OCI-LY7 (cell line): ENCODE measurements at places on chromosomes 5 and 9. TPM values are rescaled to one million over a fixed set of nuclear protein-coding genes. Genes with fewer than 3 reads are reported as not detected.

DNA sequence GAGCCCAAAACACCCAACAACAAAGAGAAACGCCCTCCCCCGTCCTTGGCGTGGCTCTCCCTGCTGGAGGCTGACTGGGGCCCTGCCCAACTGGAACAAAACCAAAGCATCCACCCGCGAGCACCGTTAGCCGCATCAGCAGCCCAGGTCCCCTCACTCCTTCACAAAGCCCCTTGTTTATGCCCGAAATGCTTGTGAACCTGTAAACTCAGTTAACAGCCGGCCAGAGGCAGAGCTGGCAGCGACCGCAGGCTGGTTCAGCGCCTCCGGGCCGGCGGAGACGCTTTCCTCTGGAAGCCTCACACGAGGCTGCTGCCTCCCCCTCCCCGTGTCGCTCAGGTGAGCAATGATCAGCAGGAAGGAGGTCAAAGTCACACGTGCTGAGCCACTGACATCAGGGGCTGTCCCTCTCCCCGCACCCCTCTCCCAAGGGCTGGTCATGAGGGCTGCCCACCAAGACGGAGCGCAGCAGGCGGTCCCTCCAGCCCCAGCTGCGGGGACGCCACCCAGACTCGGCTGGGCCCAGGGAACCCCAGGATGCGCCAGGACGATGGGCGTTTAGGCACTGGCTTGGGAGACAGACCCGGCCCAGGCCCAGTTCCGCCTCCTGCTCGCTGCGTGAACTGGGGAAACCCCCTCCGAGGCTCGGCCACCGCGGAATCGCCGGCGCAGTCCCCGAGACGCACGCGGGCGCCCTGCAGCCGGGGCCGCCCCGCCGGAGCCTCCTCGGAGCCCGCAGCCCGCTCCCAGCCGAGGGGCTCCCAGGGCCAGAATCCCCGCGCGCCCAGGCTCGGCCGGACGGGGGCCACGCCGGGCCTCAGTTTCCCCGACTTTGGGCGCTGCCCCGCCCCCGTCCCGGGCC is 563 bp downstream of the SNAPC4 start:
- peak; percentile 44 for DNase-seq

- DNase-seq: no peak
These were observed 448.9 kb upstream of the ZNF462 start for GRCh38 chr9:106414042-106414441.

DNA sequence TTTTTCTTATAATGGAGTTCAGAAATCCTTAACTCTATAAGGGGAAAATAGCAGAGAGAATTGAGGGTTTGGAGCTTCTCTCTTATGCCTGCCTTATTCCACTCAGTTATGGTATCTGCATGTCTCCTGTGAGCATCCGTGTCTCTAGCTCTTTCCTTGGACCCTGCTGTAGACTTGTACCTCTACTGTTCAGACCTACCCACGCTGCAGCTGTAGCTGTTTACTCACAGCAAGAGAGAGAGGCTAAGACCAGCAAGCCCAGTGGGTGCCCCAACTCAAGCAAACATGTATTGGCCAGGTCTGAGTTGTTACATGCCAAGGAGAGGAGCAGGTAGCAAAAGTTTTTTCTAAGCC is 7.1 kb upstream of the PCSK1 start:
- no peak for DNase-seq

DNA sequence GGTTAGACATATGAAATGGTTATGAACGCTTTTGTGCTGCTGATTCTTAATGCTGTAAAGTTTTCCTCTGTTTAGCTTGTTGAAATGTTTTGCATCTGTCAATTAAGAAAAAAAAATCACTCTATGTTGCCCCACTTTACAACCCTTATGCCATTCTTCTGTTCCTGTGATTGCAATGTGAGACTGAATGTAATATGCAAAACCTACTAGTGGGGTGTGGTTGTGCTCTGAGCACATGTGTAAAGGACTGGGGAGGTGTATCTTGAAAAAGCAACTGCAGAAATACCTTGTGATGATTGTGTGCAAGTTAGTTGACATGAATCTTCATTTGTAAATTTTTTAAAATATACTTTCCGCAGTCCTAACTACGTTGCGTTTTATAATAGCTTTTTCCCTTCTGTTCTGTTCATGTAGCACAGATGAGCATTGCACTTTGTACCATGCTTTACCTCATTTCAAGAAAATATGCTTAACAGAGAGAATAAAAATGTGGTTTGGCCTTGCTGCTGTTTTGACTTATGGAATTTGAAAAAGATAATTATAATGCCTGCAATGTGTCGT is 357.0 kb upstream of the PIK3R1 start:
- no peak for DNase-seq

DNA sequence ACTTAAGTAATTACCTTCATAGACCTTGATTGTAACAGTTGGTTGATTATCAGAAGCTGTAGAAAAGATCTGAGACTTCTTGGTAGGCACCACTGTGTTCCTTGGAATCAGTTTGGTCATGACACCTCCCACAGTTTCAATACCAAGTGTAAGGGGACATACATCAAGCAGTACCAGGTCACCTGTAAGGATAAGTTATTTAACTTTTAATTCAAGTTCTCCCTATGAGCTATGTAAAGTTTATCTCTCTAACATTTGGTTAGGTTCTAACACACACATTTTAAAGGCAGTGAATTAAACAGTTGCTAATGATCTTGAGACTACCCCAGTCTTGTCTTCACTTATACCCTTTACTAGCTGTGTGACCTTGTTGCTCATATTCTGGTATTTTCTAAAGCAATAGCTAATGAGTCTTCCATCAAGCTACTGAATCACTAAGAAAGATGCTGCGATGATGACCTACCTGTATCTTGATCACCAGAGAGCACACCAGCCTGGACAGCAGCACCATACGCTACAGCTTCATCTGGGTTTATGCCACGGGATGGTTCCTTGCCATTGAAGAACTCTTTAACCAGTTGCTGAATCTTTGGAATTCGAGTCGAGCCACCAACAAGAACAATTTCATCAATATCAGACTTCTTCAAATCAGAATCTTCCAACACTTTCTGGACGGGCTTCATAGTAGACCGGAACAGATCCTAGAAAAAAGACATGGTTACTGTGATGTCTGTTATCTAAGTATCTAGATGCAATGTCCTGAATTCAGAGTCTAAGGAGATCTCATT is 2.8 kb downstream of the HSPA5 start:
- no peak for DNase-seq

DNA sequence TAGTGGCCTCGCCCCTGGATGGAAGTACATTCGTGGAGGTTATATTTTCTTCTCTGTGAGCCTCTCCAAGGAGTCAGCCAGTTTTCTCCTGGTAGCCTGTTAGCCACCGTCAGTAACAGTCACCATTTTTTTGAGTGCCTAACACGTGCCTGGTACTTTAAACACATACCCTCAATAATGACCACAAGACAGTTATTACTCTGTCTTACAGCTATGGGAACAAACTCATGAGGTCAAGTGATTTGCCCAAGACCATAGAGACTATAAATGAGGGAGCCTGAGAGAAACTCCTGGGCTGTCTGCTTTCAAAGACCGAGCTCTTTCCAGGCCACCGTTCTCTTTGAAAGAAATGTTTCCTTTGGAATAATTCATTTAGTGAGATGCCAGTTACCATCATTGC is 90.4 kb downstream of the PALM2AKAP2 start:
- DNase-seq: no peak

DNA sequence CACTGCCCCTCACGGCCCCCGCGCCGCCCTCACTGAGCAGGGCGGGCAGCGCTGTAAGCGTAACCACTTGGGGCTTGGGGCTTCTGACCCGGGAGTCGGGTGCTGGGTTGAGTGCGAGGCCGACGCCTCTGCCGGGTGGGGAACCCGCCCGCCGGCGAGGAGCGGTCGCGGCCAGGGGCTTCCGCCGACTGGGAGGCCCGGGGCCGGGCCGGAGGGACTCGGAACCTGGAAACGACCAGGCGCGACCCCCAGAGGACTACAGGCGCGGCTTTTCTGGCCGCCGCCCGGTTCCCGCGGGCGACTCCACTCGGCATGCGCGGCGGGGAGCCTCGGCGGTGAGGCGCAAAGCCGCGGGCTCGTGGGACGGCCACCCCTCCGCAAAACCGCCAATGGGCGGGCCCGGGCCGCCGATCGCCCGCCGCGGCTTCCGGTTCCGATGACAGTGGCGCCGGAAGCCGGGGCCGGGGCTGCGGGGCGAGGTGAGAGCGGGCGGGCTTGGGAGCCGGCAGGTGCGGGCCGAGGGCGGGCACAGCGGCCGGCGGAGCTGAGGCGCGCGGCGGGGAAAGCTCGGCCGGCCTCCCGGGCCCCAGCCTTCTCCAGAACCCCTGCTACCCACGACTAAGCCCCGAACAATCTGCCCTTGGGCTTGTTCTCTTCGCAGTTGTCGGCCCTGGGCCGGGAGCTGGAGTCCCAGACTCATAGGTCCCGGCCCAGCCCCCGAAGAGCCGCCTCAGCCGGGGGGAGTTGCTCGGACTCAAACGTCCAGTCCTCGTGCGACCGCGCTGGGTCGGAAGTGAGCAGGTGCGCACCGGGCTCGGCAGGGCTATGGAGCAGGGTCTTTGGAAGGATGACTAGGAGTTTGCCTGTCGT is at the start of gene RMND5B:
TSS of gene RMND5B (plus strand) at position 439 of the 870 bp plus-strand sequence. CDS start 7,106 bp downstream, outside the sequence.
- DNase-seq: peak; percentile 92

DNA sequence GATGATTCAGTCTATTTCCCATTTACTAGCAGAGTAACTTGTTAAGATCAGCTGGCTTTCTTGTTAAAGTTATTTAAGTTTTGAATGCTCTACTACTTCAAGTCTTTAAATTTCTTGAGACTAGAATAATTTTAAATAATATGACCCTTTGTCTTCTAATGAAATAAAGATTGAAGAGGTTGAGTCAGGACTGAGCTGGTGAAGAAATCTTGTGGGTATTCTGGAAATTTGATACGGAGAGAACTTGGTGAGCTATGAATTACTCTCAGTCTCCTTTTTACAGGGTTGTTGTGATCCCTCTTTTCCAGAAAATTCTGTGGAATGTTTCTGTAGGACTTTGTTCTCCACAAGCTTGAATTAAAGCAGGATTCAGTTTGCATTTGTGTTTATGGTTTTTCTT is 29.3 kb downstream of the RNF20 start:
- no peak for DNase-seq

DNA sequence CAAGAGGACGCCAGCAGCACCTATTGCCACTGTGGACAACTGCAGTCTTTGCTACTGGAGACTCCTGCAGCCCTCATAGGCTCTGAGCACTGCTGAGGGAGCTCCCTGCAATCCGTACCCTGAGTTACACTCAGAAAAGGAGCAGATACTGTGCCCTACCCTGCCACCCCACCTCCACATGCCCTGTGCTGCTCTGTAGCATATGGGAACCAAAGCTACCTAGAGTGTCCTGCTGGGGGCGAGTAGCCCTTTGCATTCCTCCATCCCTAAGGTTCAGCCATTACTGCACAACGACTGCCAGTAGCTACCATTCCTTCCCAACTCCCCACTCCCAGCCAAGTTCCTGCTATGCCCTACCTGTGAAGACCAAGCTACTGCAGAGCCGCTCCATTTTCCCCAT is 90.2 kb upstream of the SNCAIP start:
- DNase-seq: no peak

GRCh38 chr9:28781481-28781880 is 1208.2 kb upstream of the C9orf72 start:
- DNase-seq: no peak

DNA sequence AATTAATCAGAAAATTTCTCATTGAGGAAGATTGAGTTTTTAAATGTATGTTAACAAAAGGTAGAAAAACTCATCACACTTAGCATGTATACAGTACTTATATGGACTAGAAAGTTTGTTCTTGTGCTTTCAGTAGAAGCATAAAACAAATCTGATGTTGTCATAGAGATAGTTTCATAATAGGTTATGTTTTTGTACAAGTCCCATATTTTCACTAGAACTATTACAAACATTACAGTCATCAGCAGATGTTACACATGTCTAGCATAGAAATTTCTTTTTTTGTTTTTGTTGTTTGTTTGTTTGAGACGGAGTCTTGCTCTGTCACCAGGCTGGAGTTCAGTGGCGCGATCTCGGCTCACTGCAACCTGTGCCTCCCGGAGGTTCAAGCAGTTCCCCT is 131.4 kb downstream of the COMMD10 start:
- DNase-seq: no peak

DNA sequence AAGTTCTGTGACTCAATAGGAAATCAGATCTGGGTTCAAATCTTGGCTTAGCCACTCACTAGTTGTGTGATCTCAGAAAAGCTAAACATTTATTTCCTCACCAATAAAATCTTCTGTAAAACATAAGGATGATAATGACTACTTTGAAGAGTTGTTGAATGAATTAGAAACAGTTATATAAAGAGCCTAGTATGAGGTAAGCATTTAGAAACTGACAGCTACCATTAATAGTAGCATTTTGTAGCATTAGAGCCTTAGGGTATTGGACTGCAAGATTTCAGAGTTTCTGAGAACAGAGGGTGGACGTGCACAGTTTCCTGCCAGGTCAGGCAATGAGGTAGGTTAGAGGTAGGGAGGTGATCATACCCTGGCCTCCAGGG is 293.2 kb downstream of the CWC27 start:
- peak; percentile 53 for DNase-seq

DNA sequence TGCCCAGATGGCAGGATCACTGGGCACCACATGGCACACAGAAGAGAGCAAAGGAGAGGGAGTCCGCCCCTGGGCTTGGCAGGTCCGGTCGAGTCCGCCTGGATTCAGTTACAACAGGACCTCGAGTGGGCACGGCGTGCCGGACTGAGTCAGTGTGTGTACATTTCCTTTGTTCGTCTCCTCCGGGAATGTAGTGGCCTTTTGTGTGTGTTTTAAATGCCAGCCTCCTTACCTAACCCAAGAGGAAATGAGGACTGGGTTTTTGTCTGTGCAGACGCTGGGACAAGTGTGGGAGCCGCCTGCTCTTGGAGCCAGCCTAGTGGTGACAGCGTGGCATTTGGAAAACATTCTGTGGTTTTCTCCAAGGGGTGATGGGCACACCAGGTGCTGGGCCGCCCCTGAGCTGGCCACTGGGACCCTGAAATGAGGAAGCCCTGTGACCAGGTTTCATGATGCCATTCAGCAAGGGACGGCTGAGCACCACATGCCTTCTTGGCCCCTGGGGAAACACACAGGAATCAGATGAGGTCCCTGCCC is 9.6 kb downstream of the NEK6 start:
- peak; percentile 53 for DNase-seq

GRCh38 chr9:106717686-106718085 is 145.3 kb upstream of the ZNF462 start:
- no peak for DNase-seq

GRCh38 chr9:124735121-124735520 is 36.0 kb downstream of the NR6A1 start:
- DNase-seq: peak; percentile 17

GRCh38 chr5:151182976-151183375 is 25.4 kb upstream of the ANXA6 start:
- DNase-seq: no peak

DNA sequence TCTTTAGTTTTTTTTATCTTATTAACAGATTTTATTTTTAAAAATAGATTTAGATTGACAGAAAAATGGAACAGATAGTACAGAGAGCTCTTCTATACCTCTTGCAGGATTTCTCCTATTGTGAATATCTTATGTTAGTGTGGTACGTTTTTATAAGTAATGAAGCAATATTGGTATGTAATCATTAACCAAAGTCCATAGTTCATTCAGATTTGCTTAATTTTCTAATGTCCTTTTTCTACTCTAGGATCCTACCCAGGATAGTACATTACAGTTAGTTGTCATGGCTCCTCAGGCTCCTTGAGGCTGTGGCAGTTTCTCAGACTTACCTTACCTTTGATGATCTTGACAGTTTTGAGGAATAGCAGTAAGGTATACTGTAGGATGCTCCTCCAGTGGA is 30.4 kb downstream of the PPP2R2B start:
- DNase-seq: no peak

Gene THBS4
- 3.9 and 4.2 TPM in 2 replicates for total RNA-seq
